ENCODE measurements at places on chromosomes 6 and 20.

- no peak for DNase-seq
Observed at GRCh38 chr20:25277051-25277801, 29.3 kb downstream of the PYGB start.

DNA sequence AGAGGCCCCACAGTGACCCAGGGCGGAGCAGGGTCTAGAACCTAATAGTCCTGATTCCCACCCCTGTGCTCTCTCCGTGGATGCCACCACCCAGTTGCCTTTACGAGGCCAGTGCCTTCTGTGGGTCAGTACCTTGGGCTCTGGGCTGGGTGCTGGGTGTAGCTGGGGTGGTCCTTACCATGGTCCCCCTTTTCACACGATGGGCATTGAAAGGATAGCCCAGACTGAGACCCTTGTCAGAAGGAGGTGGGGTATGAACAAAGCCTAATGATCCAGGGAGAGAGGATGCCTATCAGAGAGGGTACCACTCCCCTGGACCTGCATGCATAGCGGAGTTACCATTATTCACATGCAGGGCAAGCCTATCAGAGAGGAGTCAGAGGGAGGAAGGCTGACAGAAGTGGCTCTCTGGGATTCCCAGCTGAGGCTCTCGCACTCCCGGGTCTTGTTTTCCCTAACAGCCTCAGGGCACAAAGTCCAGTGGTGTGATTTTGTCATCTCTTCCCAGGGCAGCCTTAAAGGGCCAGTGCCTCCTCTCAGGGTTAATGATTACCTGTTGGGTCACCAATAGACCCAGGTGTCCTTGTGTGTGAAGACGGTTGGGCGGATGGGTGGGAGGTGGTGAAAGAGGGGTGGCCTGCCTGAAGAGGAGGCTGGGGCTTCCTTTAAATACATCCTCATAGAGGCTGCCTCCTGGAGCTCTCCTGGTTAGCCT is 36.2 kb downstream of the VEGFA start:
- DNase-seq, result no peak

- DNase-seq, result no peak
Observed at GRCh38 chr6:148534871-148535270, 192.2 kb downstream of the SASH1 start.

GRCh38 chr6:83758533-83758932 is 49.6 kb upstream of the SNAP91 start:
- DNase-seq, result no peak

GRCh38 chr20:46784436-46785127 is 75.1 kb downstream of the SLC2A10 start:
- DNase-seq, result no peak

DNA sequence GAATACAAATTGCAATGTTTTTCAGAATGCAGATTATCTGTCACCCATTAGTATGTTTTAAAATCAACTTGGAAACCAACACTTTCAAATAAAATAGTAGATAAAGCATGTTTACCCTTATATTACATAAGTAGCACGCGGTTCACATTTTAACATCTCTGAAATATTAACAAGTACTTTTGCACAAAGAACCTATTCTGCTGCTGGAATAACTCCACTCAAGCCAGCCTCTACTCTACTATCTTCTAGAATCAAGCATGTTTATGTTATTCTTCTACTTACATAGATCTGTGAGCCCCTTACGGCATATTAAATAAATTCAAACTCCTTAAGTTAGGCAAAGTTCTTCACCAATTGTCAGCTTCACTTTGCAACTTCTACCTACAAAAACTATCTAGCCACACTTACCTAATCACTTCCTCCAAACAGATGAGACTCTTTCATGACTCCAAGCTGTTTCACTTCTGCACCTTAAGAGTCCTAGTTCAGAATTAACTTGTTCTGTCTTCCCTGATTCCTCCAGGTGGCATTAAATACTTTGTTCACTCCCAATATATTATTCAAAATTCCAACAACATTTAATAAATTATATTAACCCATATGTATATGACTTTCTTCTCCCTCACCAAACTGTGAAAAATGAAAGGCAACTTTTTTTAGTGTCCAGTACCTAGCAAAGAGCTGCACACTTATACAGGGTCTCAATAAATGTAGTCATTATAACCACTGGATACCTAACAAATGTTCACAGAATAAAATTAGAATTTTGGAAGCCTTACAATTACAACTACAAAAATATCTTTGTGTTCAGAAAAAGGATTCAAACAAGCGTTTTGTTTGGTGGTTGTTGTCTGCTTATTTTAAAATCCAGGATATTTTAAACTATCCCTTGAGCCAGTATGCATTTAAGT is 12.1 kb downstream of the CEP85L start:
- DNase-seq, result no peak

DNA sequence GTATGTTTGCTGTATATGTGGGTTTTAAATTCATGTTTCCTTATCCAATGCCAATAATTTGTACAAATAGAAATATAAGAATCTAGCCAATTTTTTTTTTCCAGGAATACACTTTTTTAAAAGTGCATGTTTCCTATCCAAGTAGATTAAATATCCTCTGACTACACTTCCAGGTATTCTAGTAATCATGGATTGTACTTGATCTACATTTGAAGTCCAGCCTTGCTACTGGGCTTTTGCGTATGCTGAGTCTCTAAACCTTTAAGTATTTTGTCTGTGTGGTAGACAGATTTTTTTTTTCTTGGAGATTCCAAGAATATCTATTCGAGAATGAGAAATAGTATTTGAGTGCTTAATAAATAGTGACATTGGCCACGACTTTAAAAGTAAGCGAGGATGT is 188.3 kb downstream of the SASH1 start:
- DNase-seq, result no peak

DNA sequence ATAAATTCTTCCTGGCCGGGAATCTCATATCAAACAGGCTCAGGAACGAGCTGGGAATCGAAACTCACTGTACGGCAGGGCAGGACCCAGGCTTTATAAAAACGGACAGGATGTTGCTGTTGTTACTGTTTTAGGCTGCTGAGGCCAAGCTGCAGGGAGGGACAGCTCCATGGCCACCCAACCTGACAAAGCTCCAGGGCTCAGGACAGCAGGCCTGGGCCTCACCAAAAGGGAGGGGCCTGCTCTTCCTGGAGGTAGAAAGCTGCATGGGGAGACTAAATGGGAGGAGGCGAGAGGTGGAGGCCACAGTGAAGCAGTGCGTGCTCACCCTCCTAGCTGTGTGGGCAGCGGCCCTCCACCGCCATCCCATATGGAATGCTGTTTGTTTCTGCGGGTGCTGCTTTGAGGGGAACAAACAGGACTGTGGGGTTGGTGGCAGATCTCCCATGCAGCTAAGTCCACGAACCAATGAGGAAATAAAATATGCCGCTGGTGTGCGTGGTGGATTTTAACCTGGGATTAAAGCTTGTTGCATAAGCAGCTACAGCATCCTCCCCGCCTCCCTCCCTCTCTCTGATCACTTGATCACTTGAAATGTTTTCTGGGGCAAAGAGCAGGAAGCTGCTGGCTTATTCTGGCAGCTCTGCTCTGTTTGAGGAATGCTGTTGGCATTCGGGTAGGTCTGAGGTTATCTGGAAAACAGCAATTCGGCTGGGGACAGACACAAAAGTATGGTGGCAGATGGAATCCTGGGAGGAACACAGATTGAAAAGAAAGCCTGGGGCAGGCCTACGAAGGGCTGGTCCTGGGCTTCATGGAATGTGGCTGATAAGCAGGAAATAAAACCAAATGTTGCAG is 2.4 kb upstream of the ZMYND8 start:
- no peak for DNase-seq
